ENCODE measurements at places on chromosomes 4 and X. TPM values are rescaled to one million over a fixed set of nuclear protein-coding genes. Genes with fewer than 3 reads are reported as not detected.

The TMEM47 gene
- total RNA-seq = 128 TPM

The PRDM8 gene
- 8.8 TPM for total RNA-seq

The ERAS gene
- total RNA-seq = not detected

The FAM13A gene
- 21.1 TPM for total RNA-seq

The EDA2R gene
- total RNA-seq = 21.0 TPM

The NAP1L2 gene
- 3.6 TPM for total RNA-seq

The SYN1 gene
- 0.17 TPM for total RNA-seq

The WDFY3 gene
- total RNA-seq = 64.5 TPM

The USP17L22 gene
- total RNA-seq = not detected

The SYAP1 gene
- total RNA-seq = 49.7 TPM

The PAGE4 gene
- not detected for total RNA-seq

The ASMT gene
- not detected for total RNA-seq

The OTC gene
- not detected for total RNA-seq

DNA sequence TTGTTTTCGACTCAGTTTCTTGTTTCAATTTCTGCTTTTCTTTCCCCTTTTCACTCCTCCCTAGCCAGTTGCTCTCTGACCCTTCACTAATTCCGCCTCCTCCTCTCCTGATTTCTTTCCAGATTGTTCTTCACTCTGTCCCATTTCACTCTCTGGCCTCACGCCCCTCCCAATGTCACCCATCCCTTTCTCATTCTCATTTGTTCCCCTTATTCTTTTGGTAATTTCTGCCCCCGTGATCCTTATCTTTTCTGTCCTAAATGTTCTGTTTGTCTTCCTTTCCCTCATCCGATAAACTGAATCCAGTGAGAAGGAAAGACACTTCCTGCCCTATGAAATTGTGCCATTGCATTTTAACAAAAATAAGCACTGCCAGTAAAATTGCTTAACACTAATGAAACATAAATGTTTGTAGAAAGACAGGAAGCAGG is 94.5 kb upstream of the RASGEF1B start:
- DNase-seq = peak; percentile 48

- DNase-seq = peak; percentile 39
Measured at GRCh38 chr4:165326831-165327210, 648 bp upstream of the MSMO1 start.

- no peak for DNase-seq
Measured at GRCh38 chrX:134898440-134898839, 92.4 kb upstream of the SMIM10 start.

GRCh38 chr4:41524425-41524824 is 13.5 kb upstream of the LIMCH1 start:
- DNase-seq = no peak

DNA sequence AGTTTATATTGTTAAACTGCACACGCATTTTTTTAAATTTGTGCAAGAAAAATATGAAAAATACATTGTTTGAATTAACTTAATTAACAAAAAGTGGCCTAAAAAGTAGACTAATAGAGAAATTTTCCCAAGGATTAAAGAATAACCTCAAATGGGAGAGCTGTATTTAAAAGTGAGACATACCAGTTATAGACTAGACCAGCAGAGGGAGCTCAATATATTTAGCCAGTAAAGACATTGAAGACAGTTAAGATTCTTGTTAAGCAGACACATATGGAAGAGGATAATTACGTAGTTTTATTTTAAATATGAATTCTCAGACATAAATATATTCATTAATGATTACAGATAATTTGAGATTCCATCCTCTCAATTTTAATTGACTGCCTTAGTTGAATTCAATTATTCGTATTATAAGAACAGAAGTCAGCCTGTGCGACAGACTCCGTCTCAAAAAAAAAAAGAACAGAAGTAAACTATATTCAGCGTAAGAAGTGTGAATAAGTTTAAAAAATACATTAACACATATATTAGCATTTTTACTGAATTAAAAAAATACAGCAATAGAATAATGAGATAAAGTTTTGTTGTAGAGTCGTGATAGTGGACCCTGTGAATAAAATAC is 64.8 kb downstream of the GLRA3 start:
- peak; percentile 36 for DNase-seq

- DNase-seq = peak; percentile 80
Measured at GRCh38 chr4:24067367-24068193, 177.7 kb upstream of the PPARGC1A start.

DNA sequence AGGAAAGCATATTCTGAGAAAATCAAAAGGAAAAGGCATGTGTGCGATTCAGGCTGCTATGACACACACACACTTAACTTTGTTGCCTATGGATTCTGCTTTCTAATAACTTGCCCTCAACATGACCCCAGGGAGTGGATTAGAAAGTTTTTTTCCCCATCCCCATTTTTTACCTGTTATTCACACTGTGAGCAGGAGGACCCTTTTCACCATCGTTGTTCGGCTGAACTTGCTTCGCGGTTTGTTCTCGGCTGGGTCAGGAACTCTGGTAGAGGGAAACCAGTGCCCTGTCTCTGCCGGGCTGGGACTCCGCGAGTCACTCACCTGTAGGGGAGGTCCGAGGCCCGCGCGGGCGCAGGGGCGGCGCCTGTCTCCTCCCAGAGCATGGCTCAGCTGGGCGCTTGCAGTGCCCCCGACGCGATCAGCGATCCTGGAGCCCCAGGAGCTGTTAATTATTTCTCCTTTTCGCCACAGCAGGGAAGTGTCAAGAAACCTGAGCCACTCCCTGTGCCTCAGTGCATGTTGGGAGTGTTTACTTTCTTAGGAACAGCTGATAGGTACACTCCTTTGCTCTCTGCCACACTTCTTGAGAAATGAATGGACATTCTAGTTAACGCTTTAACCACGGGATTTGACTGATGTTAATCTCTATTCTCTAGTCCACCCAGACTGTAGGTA is at the start of gene RASSF6:
TSS of gene RASSF6 (minus strand) at position 322 of the 678 bp plus-strand sequence. CDS start 8,641 bp downstream, outside the sequence.
- peak; percentile 20 for DNase-seq

GRCh38 chr4:36722986-36723385 is 441.6 kb downstream of the DTHD1 start:
- no peak for DNase-seq

GRCh38 chr4:159765382-159765781 is 662.5 kb downstream of the RAPGEF2 start:
- peak; percentile 74 for DNase-seq

GRCh38 chrX:44332437-44332836 is 11.0 kb downstream of the EFHC2 start:
- DNase-seq = no peak

GRCh38 chr4:85475631-85476233 is 782 bp downstream of the ARHGAP24 start:
- DNase-seq = peak; percentile 60

- DNase-seq = no peak
Measured at GRCh38 chrX:18461431-18461830, 36.0 kb downstream of the CDKL5 start.

- no peak for DNase-seq
Measured at GRCh38 chrX:153520287-153520917, 3.0 kb downstream of the ATP2B3 start.

- DNase-seq = no peak
Measured at GRCh38 chr4:27189683-27190082, 329.0 kb downstream of the STIM2 start.

DNA sequence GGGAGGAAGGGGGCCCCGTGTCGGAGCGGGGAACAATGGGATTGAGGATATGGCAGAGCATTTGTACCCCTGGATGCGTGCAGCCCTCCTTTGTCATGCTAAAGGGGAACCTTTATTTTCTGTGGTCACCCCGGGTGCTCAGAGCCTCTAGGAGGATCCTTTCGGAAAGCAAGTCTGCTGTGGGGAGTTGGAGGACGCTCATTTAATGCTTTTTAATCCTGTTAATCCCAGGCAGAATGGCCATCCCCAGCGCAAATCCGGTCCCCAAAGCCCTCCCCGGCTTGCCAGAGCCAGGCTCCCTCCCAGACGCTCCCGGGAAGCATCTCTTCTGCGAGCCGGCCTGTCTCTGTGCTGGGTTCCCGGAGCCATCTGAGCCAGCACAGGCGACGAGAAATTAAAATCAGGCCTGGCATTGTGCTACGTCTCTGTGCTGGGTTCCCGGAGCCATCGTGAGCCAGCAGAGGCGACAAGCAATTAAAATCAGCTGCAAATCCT is 113.2 kb upstream of the PPP2R3B start:
- DNase-seq = no peak

- DNase-seq = no peak
Measured at GRCh38 chr4:4631150-4631549, 89.3 kb upstream of the STX18 start.

DNA sequence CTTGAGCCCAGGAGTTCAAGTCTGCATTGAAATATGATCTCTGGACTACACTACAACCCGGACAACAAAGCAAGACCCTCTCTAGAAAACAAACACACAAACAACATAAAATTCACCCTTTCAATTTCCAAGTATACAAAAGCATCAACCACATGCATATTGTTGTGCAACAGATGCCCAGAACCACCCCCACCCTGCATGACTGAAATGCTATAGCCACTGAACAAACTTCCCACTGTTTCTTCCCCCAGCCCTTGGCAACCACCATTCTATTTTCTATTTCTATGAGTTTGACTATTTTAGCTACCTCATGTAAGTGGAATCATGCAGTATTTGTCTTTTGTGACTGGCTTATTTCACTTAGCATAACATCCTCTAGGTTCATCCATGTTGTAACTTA is 14.2 kb upstream of the C4orf51 start:
- no peak for DNase-seq

DNA sequence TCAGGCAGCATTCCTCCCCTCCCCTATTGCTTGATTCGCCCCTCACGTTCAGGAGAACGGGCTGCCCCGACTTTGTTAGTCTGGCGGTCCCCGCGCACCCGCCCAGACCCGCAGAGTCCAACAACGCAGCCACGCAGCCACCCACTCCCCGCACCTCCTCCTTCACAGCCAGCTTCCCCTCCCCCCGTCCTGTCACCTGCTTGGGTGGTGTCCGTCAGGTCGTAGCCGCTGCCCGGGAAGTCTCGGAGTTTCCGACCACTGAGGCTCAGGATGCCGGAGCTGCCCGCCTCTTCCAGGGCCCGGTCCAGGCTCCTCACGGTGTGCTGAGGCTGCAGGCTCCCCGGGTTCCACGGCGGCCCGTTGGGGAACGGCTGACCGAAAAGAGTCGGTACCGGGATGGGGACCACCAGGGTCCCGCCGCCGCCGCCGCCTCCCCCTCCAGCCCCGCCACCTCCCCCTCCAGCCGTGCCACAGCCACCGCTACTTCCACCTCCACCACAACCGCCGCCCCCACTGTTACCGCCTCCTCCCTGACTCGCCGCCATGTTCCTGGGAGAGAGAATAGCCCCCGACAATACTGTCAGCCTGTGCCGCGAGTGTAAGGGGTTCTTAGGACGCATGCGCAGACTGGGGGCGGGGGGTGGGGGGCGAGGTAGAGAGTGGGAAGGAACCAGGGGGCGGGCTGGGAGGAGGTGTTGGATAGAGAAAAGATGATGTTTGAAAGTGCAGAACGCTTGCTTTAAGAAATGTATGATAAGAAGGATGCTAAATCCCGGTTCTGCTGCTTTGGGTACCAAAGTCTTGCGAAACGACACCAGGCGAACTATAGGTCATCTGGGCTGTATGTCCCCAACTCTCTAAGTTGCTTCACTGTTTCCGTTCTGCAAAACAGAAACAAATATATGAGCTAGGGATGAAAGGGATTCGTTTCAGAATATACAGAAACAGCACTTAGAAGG is at the start of gene LRCH2:
TSS of gene LRCH2 (minus strand) at position 600 of the 959 bp plus-strand sequence. CDS start at position 545, 55 bp downstream.
- DNase-seq = peak; percentile 56

DNA sequence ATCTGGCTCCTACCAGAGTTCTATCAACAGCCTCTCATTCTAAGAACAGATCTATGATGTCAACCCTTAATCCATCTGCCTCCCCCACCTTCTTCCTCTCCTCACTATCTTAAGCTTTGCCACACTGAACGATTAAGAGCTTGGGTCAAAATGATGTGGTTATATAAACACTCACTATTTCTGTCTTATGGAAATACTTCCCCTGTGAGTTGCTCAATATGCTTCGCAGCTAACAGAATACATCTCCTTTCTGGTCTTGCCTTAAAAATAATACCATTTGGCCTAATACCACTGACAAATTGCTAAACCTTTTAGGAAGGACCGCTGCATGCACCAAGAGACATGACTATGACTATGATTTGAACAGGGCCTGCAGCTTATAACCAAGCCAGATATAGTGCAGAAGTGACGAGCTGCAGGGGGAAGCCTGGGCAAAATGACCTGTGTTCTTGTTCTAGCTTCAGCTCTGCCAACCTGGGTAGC is 130.9 kb downstream of the RNF150 start:
- peak; percentile 94 for DNase-seq

GRCh38 chrX:97787311-97787710 is 903.6 kb downstream of the RPA4 start:
- no peak for DNase-seq

- peak; percentile 40 for DNase-seq
Measured at GRCh38 chr4:122827258-122827878, 737 bp downstream of the FGF2 start.

DNA sequence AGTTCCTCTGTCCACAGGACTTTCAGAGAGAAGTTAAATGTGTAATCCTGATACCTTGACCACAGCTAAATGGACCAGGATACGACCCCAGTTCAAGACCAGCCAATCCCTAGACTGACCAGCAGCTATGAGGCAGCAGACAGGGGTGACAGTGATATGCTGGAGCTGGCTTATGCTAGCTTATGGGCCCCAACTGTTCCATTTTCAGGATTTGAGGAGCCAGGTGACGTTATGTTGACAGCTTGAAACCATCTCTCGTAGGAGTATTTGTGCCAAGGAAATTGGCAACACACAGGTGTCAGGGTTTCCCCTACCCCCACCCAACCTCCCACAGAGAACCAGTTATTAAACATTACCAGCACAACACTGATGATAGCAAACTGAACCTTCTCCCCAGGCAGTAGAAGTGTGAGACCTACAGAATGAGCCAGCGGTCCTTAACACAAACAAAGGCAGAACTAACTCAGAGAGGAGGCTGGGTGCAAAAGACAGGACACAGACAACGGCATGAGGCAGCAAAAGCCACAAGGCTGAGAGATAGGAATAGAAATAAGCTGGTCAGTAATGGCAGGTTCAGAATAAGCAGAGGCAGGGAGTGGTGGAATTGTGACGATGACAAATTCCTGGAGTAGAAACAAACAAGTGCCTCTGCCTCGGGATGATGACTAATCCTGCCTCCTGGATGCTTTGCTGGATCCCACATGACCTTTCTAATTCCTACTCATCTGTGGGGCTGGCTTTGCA is 85.6 kb upstream of the CPEB2 start:
- DNase-seq = peak; percentile 60

DNA sequence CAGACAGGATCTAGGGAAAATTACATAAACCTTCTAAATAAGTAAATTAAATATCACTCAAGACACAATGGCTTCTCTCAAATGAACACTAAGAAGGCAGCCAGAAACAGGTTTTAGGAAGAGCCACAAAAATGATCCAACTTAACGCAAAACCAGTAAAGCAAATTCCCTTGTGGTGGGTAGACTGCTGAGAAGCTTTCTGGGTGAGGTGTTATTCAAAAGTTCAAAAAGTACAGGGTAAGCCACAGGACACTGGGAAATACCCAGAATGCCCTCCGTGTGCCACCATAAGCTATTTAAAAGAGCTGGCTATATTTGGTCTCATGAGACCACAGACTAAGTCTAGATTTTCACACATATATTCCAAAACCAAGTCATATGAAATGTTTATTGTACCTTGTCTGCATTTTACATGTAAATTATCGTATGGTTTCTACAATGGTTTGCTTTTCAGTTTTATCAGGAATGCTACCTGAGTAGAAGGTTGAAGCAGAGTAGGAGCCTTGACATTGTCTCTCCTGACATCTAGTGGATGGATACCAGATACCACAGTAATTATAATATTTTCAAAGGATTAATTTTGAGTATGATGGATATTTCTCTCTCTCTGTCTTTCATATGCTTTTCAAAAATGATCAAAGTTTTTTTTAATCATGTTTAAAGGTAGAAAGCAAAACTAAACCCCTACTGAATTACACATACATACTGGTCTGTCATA is 109.3 kb upstream of the KLHL13 start:
- DNase-seq = peak; percentile 34

GRCh38 chr4:48862038-48862437 is 31.1 kb downstream of the OCIAD1 start:
- no peak for DNase-seq

Measured in fibroblast of lung (primary cell).